ENCODE measurements at places on chromosomes 2 and 18. TPM values are rescaled to one million over a fixed set of nuclear protein-coding genes. Genes with fewer than 3 reads are reported as not detected.

DNA sequence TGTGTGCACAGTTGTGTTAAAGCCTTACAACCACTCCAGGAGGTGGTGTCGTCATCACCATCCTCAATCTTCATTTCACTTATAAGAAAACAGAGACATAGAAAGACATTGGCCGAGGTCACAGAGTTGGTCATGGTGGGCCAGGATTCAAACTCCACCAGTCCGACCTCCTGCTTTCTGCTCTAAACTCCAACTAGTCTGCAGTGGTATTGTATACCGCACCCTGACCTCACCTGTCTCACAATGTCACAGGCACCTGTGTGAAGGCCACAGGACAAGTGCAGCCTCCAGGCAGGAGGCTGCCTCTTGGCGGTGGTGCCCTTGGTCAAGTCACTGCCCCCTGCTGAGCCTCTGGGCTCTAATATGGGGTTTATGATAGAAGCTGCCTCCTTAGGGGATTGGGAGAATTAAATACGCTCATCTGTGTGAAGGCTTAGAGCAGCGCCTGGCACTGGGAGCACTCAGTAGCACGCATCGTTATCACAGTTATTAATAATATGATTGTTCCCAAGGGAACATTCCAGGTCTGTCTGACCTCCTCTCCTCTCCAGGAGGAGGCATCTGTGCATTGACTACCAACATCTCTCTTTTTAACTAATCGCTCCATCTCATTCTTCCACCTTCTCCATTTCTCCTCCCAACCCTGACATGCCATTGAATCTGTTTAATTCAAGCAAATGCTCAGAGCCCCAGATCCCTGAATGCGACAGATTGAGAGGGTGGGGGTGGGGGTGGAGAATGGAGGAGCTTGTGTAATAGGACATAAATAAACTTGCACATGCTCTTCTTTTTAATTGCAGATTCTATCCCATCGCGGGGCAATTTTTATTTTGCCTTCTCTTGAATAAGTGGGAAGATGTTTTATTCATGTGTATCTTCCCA is 112.7 kb downstream of the MCFD2 start:
- DNase-seq = no peak

Gene HTR2B
- total RNA-seq = 33.0 TPM

GRCh38 chr2:201546576-201546975 is 95.0 kb downstream of the STRADB start:
- peak; percentile 47 for DNase-seq

- DNase-seq = peak; percentile 74
Measured at GRCh38 chr18:59697236-59697932, at the start of gene CCBE1. Gene CCBE1, minus strand, starts transcription at chr18:59697423.

DNA sequence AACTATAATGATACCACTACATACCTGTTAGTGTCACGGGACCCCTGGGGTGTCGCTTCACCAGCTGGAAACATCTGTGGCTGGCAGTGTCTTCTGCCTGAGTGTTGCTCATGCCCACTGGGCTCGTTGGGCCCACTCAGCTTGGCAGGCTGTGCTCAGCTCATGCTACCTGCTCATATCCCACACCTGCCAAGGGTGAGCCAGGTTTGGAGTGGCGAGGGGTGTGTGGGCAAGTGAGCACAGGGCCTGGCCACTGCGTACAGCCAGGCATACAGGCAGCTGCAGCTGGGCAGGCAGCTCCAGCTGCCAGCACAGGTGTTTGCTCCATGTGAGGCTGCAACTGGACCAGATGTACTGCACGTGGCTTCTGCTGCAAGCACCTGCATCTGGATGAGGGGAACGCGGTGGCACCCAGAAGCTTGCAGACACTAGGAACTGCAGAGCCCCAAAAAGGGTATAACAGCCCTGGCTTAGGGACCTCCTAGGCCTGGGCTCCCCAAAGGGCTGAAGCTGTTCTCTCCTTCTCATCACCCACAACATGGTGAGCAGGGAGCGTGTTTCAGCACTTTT is 70.1 kb downstream of the SUCLG1 start:
- no peak for DNase-seq

DNA sequence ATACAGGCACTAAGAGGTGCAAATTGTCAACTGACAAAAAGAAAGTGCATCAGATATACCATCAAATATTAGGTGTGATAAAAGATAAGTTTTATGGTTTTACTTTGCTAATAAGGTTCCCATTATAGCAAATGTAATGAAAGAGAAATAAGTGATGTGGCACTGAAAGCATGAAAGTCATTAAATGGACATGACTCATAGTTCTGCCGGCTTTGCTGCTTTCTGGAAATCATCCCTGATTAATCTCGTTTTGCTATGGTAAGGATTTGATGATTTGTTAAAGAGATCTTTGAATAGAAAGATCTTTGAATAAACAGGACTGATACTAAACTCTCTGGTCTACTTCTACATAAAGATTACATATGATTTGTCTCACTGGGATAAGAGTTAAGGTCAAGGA is 72.7 kb downstream of the CLIP4 start:
- DNase-seq = peak; percentile 19

GRCh38 chr2:12710301-12710700 is 6.4 kb upstream of the TRIB2 start:
- DNase-seq = no peak

DNA sequence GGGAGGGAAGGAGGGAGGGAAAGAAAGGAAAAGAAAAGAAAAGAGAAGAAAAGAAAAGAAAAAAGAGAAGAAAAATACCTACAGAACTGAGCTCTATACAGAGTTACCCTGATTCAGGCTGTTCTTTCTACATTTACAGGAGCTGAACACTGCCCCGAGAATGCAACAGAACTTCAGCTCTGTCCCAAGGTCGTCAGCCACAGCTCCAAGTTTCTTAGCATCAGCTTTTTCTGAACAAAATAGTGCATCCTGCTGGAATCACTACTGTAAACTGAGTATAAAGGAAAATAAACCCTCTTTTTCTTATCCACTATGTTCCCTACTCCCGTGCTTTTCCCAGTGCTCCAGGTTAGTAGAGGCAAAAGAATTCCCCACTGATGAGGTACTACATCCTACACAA is 4.7 kb upstream of the PPP4R1 start:
- DNase-seq = no peak

Gene GPR35
- total RNA-seq = 0.09 TPM

GRCh38 chr2:76268902-76269620 is 558.3 kb upstream of the GCFC2 start:
- no peak for DNase-seq

Gene GAL3ST2
- 0.25 TPM for total RNA-seq

GRCh38 chr18:8685141-8685913 is 20.0 kb upstream of the MTCL1 start:
- peak; percentile 67 for DNase-seq

Gene MC2R
- total RNA-seq = not detected

GRCh38 chr2:180450841-180451240 is 443.7 kb upstream of the CWC22 start:
- DNase-seq = no peak

- DNase-seq = no peak
Measured at GRCh38 chr18:56953428-56954198, 193.3 kb upstream of the BOD1L2 start.

- DNase-seq = no peak
Measured at GRCh38 chr2:238574490-238575271, 148.0 kb downstream of the ASB1 start.

Gene IL36A
- total RNA-seq = 2.0 TPM

DNA sequence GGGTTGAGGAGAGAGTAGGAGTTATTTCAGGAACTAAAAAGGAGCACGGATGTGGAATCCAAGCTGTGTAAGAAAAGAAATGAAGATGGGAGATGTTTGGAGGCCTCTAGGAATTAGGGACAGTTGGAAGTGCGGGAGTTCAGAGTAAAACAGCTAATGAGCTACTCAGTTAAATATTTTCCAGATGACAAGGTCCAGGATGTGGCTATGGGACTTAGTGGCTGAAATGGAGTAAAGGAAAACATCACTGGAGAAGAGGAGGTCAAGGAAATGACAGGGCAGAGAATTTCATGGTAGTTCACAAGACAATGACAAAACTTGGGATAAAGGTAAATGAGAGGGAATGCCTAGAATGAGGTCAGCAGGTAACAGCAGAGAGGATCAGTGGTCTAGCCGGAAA is 13.0 kb downstream of the GPR155 start:
- DNase-seq = no peak

- no peak for DNase-seq
Measured at GRCh38 chr18:43547456-43547855, 270.2 kb upstream of the SYT4 start.

DNA sequence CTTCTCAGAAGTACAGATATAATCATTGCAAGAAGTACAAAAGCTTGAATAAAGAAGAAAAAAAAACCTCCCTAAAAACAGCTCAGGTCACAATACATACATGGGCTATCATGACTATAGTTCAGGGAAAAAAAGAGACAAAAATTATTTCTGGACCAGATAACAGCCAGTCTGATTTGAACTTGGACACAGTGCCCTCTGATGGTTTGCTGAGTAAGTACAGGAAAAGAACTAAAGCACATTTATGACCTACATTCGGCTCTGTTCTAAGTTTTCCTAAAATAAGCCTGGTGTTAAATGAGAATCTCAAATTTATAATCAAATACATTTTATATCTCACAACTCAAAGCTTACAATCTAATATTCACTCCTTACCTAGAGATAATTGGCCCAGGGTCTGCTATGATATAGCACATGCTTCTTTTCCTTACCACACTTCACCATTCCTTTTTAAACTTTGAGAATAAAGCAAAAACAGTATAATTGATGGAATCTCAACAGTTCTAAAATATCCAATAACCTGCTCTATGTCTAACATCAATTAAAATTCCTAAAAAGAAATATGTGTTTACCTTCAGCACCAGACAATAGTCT is 81.1 kb downstream of the RAPH1 start:
- DNase-seq = peak; percentile 78

Gene ARHGAP15
- total RNA-seq = not detected

DNA sequence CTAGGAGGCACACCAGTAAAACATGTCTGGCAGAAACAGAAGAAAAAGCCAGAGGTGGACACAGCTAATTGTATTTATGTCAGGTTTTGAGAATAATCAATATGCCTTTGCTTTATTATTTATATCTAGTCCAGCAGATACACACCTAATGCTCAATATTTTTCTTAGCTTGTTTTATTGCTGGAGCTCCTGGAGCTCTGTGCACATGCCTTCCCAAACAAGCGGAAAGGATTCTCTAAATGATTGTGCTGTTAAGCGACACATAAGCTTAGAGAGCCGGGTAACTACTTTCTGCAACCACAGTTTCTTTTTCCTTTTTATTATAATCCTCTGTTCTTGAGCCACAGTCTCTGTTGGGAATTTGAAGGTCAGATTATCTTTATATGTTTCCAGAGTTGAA is 177.3 kb upstream of the ST6GAL2 start:
- no peak for DNase-seq

Gene TSN
- 56.8 TPM for total RNA-seq

- no peak for DNase-seq
Measured at GRCh38 chr2:61253136-61253535, 91.1 kb downstream of the C2orf74 start.

Gene CCDC148
- total RNA-seq = 9.1 TPM

GRCh38 chr18:770583-770961 is 41.5 kb downstream of the YES1 start:
- DNase-seq = no peak

DNA sequence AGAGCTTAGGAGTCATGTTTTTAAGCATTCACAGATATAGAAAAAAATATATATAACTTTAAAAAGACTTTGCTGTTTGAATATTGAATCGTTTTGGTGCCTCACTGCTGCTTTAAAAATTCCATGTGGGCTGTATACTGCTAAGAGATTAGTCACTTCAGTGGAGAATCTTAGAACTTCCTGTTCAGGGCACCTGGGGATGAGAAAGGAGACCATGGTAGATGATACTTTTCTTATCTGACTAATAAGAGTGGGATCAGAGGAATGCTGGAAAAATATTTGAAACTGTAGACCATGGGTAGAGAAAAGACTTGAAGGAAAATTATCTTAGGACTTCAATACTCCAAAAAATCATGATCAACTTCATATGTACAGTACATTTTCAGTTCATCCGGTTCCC is 442.2 kb upstream of the SETBP1 start:
- no peak for DNase-seq

DNA sequence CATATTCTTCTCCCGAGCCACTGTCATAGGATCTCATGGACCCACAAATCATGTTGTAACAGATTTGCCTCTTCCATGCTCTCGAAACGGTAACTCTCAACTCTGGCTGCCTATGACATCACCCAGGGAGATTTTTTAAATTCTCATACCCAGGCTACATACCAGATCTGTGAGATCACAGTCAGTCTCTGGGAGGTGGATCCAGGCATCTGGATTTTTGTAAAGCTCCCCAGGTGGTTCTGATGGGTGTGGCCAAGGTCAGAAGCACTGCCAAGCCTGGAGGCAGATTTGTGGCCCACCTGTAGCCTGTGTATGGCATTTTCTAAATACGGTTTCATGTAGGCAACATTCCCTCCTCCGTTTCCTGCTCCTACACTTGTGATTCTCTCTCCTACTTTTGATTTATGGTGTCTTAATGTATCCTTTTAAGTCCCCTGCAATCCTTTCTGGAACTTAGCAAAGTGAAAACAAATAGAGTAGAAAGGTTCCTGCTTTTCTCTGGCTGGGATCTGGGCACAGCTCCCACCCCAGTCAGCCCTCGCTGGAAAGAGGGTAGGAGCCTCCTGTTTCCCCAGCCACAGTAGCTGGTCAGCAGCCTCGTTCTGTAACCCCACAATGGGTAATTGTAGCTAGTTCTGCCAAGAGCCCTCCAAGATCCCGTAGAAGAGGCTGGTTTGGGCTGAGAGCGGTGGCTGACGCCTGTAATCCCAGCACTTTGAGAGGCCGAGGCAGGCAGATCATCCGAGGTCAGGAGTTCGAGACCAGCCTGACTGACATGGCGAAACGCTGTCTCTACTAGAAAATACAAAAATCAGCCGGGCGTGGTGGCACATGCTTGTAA is 96.2 kb downstream of the KLHL29 start:
- DNase-seq = peak; percentile 85

GRCh38 chr2:238558456-238559099 is 131.9 kb downstream of the ASB1 start:
- DNase-seq = no peak

All from fibroblast of the aortic adventitia (primary cell).